ENCODE measurements at places on chromosomes 7 and 10.

DNA sequence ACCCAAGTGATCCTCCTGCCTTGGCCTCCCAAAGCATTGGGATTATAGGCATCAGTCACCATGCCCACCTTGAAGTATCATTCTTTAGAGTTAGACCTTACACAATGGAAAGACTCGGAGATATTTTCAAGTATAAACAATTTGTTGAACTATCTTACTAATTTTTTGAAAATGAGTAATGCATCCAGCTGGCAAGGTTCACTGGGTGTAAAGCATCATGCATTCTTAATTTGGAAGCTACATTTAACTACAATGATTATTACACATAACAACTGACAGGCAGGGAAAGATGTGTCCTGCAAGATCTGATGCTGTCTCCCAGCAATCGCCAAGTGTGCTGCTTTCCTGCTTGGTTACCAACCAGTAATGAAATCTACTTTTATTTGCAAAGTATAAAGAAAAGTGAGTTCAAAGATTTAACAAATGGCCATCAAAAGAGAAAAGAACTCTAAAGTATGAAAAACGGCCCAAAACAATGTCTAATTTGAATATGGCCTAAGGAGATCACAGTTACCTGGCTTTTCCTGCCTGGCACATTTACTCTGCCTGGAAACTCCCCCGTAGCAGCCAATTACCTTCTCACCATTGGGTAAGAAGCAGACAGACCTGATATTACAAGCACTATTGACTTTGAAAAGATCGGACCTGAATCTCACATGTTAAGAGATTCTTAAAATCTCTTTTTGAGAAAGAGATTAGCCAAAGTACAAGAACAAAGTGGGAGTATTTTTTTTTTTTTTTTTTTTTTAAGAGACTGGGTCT lies 59.3 kb upstream of the NMT2 start:
- DNase-seq = no peak

DNA sequence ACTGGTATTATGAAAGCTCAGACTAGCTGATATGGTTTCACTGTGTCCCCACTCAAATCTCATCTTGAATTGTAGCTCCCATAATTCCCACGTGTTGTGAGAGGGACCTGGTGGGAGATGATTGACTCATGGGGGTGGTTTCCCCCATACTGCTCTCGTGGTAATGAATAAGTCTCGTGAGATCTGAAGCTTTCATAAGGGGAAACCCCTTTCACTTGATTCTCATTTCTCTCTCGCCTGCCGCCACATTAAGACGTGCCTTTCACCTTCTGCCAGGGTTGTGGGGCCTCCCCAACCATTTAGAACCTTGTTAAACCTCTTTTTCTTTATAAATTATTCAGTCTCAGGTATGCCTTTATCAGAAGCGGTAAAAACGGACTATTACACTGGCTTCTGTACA lies 40.3 kb downstream of the COL13A1 start:
- DNase-seq = no peak

- DNase-seq = no peak
These were observed 10.4 kb upstream of the ASCC1 start for GRCh38 chr10:72226418-72227027.

- no peak for DNase-seq
These were observed 60.5 kb downstream of the CCNY start for GRCh38 chr10:35396560-35397434.

DNA sequence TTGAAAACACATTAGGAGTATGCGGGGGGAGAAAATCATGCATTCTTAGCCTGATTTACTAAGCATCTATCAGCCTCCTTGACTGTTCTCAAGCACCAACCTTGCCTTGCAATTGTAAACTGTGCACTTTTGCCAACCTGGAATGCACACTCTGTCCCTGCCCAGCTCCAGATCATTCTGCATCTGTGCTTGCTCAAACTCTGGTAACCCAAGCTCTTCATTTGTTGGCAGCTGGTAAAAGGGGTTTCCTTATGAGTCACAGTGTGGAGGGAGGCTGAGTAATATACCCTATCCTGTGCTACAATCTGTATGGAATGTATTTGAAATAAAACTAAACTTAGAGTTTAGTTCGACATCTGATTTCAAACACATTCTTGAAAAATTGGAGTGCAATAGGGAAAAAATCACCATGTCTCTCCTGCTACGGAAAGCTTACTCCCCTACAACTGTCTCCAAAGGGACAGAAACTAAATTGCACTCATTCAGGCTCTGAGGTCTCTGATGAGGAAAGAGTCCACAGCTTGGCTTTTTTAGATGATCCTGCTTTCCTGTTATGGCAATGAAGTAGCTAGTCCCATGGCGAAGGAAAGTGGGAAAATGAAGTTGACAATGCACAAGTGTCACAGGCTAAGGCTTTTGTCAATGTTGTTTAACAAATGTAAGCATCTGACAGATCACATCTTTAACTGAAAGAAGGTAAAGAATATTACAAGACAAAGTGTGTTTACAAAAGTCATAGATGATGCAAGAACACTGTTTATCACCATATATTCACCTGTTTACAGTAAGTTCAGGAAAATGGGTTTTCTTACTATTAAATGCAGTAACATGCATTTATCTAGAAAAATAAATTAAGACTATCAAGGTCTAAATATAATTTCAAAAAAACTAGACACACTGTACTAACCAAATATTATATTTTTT lies 61.9 kb downstream of the TES start:
- DNase-seq = peak; percentile 68

DNA sequence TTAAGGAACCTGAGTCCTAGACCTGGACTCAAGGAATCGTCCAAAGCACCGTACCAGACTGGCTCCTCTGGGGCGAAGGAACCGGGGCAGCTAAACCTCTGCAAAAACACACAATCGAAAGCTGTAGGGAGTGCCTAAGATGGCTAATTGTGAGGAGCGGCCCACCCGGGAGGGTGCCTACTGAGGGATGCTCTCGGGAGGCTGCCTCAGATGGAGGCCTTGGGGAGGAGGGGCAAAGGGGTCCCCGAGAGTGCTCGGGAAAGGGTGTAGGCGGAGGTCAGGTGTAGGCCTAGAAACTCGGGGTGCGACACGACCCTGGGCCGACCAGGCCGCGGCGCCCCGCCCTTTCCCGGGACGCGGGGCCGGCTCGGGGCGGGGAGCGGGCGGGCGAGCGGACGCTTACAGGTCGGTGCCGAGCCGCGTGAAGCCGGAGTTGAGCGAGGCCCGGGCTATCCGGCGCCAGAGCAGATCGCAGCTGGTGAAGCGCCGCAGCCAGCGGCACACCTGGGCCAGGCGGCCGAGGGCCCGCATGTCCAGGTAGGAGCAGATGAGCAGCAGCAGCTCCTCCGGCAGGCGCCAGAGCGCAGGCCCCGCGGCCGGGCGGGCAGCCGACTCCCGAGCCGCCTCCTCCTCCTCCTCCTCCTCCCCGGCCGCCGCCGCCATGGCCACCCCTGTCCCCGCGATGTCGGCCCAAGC lies 844 bp downstream of the FBXW4 start:
- peak; percentile 59 for DNase-seq

All from left lung (tissue), 14 donors.